ENCODE measurements at places on chromosomes 13 and 19.

DNA sequence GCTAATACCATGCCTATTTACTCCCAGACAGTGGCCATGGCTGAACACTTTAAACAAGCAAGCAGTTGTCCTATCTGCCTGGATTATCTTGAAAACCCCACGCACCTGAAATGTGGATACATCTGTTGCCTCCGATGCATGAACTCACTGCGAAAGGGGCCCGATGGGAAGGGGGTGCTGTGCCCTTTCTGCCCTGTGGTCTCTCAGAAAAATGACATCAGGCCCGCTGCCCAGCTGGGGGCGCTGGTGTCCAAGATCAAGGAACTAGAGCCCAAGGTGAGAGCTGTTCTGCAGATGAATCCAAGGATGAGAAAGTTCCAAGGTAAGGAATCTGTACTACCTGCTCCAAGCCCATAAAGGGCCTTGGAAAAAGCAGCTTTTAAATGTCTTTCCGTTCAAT, 8.6 kb downstream of the RFPL4AL1 start:
- DNase-seq: no peak

GRCh38 chr13:30689752-30690151, 45.6 kb upstream of the ALOX5AP start:
- DNase-seq: no peak

DNA sequence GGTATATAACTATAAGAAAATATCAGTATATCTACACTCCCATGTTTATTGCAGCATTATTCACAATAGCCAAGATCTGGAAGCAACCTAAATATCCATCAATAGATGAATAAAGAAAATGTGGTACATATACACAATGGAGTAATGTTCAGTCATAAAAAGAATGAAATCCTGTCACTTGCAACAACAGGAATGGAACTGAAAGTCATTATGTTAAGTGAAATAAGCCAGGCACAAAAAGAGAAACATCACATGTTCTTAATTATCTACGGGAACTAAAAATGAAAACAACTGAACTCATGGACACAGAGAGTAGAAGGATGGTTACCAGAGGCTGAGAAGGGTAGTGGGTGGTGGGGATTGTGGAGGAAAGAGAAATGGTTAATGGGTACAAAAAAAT, 665.2 kb downstream of the TBC1D4 start:
- DNase-seq: no peak

GRCh38 chr13:79392882-79393563, 13.0 kb downstream of the RBM26 start:
- DNase-seq: no peak

DNA sequence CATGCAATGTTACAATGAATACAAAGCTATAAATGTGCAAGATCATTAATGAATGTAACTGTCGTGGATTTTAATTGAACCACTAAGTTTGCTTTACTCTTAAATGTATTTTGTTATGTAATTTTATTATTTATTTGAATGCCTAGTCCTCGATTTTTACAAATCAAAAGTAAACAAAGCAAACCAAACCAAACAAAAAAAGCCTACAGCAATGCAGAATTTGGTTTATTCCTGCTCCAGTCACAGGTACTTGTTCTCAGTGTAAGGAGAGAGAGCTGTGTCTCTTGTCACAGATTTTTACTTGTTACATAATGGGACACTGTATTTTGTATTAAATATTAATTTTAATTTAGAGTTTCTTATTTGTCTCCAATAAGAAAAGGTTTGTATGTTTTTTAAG, 584.3 kb upstream of the SLITRK6 start:
- no peak for DNase-seq
